Jurkat, Clone E6-1 (cell line): ENCODE measurements at places on chromosomes 1 and 21.

DNA sequence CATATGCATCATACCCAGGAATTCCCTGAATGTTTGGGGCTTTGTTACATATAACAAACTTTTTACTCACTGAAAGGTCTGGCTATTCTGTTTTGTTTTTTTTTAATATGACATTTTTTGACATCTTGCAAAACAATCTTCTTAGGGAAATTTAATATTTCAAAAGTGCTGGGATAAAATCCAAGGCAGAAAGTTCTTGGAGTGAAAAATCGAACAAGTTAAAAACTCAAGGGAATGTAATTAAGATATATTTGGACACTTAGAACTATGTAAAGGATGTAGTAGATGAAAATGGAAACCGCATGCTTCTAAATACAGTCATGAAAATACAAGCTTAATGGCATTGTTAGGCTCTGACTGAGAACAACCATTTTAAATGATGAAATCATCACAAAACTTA, 8.6 kb downstream of the CHODL start:
- no peak for DNase-seq

DNA sequence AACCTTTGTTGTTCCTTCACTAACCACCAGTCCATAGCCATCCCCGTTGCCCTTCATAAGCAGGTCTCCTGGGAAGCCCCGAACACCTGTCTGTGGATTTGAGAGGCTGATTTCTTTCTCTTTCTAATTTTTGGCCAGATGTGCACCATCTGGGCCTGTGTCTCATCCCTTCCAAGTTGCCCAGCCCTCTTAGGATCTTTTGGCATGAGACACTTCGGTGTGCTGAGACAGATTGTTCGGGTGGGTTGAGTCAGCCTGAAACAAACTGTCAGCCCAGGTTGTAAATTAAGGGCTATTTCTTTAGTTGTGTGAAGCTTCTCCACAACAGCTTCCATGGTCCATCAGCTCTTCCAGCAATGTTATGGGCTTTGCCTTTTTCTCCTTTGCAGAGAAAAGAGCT, 1.4 kb upstream of the DNAJC11 start:
- DNase-seq, result no peak

DNA sequence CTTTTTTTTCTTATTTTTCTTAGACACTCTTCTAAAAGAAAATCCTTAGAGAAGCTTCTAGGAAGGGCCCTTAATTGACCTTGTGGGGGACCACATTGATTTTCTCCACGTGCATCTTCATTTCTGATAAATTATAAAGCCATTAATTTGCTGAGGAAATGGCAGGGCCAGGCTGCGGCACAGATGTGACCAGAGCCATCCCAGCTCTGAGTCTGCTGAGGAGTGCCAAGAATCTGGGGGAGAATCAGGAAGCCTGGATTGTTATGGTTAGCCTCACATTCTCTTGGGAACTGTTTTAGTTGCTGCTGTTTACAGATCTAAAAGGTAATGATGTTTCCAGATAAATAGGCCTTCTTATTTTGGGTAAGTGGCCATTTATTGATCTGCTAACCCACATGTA, 16.2 kb downstream of the PROX1 start:
- DNase-seq, result no peak

- DNase-seq, result no peak
Measured at GRCh38 chr1:178776553-178776952, 51.5 kb downstream of the RALGPS2 start.

- no peak for DNase-seq
Measured at GRCh38 chr1:204426035-204426436, 14.4 kb upstream of the PPP1R15B start.

DNA sequence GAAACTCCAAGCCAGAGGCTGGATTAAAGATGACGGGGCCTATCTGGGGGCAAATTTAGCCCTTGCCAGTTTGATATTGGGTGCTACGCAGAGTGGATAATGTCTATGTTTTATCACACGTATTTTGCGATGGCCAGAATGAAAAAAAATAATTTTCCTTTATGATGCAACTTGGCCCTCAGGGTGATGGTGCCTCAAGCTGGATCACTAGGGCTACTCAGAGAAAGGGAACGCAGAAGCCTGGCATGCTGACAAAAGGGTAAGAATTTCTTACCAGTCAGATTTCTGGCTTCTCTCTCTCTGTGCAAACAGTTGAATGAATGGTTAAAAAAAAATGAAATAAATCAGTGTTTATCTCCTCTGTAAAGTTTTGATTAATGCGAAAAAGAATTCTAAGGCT, 32.6 kb upstream of the NEK2 start:
- DNase-seq, result no peak

GRCh38 chr1:20573987-20574386, 14.9 kb upstream of the CDA start:
- no peak for DNase-seq

DNA sequence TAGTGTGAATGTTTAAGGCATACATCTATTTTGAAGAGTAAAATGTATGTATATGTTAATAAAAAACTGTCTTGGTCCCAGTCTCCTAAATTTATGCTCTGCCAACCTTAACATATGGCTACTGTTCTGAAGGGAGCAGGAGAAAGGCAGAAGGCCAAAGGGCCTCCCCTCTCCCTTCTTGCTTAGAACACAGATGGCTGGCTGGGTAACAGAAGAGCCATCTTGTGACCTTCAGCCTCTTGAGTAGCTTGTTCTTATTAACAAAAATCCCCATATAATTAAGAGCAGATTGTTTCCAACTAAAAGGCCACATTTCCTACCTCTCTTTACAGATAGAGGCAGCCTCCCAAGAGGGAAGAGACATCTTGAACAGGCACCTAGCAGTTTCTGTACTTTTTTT, 36.1 kb downstream of the EPB41 start:
- no peak for DNase-seq

DNA sequence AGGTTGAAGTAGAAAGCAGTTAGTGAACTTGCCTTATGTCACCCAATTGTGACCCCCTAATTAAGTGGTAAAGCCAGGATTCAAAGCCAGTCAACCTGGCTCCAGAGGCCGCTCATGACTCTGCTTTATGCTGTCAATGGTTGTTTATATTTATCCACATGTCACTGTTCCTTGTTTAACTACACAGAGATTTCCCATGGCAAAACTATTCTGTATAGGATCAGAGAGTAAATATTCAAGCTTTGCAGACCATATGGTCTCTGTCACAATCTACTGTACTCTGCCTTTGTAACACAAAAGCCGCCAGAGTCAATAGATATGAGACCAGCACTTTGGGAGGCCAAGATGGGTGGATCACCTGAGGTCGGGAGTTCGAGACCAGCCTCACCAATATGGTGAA, 371.7 kb upstream of the PTBP2 start:
- DNase-seq, result no peak
